ENCODE measurements at places on chromosomes 16 and 17.
A peak's percentile ranks its signal among the peaks of the same experiment; 100 is the strongest.

DNA sequence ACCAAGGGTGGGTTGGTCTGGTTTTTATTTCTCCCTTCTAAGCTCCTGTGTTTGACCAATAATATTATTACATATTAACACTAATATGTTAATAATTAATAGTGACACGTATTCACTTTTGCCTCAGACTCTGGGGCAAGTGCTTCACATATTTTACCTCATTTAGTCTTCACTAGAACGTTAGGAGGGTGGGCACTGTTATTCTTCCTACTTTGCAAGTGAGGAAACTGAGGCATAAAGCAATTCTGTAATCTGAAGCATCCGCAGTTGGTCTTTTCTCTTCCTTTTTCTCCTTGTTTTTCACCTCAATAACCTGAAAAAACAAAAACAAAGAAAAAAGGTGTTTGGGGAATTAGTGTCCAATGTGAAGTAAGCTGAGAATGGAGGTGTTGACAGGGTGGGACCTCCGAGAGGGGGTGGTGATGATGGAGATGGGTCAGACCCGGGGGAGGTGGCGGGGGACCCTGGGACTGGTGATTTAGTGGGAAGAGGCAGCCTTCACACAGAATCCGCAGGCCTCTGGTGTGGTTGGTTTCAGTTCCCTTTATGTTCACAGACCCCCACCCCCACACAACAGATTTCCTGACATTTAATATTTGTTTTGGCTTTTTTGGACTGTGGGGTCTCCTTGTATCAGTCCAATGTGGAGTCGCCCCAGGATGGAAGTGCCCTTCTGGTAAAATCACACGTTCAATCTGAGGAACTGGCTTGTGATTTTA lies 3.7 kb downstream of the CDH1 start:
- DNase-seq, result no peak

GRCh38 chr17:82775001-82775823 lies 23.3 kb downstream of the TBCD start:
- peak; percentile 24 for DNase-seq

- DNase-seq, result no peak
These were observed 6.5 kb downstream of the MARCHF10 start for GRCh38 chr17:62801553-62802114.

GRCh38 chr16:28492511-28492910 lies 637 bp upstream of the CLN3 start:
- DNase-seq, result no peak

GRCh38 chr17:29433541-29433940 lies 43.4 kb downstream of the TAOK1 start:
- no peak for DNase-seq

GRCh38 chr17:71830866-71831265 lies 290.0 kb upstream of the SOX9 start:
- no peak for DNase-seq

DNA sequence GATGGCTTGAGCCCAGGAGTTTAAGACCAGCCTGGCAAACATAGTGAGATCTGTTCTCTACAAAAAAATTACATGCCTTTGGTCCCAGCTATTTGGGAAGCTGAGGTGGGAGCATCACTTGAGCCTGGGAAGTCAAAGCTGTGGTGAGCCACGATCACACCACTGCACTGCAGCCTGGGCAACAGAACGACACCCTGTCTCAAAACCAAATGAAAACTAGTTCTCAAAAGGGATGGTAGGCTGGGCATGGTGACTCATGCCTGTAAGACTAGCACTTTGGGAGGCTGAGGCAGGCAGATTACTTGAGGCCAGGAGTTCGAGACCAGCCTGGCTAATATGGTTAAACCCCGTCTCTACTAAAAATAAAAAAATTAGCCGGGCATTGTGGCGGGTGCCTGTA lies 31.1 kb downstream of the PPM1D start:
- no peak for DNase-seq

DNA sequence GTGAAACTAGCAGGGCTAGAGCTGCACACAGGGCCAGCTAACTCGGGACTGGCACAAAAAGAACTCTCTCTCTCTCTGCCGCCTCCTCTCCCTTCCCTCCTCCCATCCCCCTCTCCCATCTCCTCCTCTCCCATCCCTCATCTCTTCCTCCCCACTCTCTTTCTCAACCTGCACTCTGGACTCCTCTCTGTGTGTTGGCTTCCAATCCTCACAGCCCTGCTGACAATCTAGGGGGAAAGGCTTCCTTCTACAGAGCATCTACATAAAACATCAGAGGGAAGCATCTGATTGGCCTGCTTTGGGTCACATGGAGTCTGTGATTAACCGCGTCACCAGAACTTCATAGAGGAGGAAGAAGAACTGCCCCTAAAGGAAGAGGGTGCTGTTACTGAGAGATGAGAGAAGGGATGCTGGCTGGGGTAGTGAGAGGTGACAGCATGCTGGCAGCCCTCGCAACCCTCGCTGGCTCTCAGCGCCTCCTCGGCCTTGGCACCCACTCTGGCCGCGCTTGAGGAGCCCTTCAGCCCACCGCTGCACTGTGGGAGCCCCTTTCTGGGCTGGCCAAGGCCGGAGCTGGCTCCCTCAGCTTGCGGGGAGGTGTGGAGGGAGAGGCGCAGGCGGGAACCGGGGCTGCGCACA lies 12.8 kb upstream of the ZFP90 start:
- DNase-seq, result no peak

DNA sequence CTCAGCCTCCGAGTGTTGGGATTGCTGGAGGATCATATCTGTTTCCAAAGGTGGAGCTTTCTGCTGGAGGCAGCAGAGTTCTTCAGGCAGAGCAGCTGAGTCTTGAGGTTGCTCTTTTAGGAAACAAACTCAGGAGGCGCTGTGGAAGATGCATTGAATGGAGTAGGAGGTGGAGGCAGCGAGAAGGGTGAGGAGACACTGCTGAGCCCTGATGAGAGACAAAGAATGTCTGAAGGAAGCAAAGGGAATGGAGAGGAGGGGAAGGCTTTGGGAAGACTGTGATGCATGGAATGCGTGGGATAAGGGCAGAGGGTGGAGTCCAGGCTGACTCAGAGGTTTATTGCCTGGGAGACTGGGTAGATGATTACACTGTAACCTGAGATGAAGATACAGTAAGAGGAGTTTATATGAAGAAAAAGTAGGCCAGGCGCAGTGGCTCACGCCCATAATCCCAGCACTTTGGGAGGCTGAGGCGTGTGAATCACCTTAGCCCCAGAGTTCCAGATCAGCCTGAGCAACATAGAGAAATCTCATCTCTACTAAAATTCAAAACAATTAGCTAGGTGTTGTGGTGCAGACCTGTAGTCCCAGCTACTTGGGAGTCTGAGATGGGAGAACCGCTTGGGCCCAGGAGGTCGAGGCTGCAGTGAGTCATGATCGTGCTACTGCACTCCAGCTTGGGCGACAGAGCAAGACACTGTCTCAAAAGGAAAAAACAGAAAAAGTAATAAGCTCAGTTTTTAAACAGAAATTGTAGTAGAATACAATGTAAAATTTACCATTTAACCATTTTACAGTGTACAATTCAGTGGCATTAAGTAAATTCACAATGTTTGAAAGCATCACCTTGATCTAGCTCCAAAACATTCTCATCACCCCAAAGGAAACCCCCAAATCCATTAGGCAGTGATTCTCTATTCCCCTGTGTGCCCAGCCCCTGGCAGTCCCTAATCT lies 17.8 kb upstream of the TMEM219 start:
- DNase-seq, result no peak

GRCh38 chr17:5225668-5226457 lies 8.8 kb downstream of the SCIMP start:
- no peak for DNase-seq

DNA sequence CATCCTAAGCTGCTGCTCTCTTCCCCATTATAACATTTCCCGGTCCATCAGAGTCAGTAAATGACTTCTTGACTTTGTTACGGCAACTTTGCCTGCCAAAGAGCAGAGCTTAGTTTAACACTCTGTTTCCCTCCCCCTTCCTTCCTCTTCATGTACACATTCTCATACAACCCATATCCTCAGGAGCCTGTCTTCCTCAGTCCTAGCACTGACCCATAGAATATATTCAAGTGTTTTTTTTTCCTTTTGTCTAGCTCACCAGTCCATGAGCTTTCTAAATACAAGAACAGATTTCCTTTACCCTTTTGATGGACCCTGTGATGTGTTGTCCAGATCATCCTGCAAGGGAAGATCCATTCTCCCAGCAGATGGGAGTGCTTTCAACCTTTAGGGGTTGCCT lies 97.0 kb upstream of the MON1B start:
- no peak for DNase-seq

DNA sequence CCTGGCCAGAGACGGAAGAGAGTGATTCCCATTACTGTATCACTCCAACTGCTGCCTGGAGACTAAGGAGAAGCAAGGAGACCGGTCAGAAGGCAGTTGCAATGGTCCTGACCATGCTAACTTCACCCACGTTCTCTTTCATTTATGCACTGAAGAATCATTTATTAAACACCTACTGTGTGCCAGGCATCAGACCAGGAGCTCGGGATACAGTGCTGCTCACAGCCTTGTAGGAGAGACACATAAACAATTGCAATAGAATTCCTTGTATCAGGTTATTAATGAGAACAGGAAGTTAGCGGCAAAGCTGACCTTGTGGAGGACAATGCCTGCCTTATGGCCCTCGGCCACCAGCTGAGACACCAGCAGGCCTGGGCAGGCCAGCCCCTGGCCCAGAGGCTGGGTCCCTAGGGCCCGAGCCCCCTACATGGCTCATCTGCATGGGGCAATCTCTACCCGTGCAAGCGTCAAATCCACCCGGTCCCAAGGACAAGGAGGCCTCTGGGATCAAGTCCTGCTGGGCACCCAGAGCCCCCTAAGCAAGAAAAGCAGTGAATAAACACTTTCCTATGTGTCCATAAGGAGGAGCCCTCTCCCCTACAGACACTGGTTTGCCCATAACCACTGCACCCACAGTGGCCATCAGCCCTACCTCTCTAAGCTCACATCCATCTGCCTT lies 8.6 kb upstream of the ENPP7 start:
- DNase-seq, result no peak

- peak; percentile 71 for DNase-seq
These were observed 9.1 kb upstream of the ARL5C start for GRCh38 chr17:39174920-39175694.

DNA sequence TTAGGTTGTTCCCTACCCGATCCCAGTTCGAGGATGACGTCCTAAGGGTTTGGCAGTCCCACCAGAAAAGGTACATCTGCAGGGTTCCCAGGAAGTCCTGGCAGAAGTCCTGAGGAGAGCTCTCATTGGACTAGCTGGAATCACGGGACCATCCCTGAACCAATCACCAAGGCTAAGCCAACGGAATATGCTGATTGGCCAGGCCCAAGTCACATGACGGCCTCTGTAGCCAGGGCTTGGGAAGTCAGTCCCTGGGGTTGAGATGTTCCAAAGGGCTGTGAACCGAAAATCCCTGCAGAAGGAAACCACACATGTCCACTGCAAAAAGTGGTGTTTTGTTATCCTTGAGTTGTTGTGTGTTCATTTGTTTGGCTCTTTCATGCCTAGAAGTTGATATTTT lies 68.2 kb upstream of the ZNF423 start:
- DNase-seq, result no peak

- no peak for DNase-seq
These were observed 4.4 kb downstream of the MAP3K3 start for GRCh38 chr17:63626551-63627180.

DNA sequence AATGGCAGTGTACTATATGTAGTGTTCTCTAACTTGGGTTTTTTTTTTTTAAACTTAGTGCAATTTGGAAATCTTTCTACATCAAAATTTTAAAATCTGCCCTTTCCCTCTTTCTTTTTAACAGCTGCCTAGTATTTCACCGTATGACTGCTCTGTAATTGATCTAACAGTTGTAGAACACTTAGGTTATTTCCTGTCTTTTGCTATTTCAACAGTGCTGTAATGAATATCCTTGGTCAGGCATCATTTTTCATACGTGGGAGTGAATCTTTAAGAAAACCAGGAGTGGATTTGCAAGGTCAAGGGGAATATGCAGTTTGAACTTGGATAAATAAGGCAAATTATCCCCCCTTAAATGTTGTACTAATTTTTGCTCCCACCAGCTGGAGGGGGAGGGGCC lies 3.8 kb downstream of the NLRC5 start:
- DNase-seq, result no peak

DNA sequence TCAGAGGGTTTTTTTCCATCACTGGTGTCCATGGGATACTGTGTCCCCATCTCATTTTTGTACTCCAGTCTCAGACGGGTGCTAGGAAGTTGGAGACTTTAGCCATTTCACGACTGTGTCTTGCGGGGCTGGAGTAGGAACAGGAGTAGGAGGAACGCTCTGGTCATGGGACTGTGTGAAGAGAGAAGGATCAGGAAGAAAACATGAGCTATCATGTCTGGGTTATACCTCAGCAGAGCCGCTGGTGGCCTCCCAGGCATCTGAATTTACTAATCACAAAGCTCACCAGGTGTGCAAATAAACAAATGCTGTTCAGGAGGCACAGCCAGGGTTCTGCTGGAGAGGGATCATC lies 225.4 kb downstream of the SEC14L1 start:
- DNase-seq, result no peak

DNA sequence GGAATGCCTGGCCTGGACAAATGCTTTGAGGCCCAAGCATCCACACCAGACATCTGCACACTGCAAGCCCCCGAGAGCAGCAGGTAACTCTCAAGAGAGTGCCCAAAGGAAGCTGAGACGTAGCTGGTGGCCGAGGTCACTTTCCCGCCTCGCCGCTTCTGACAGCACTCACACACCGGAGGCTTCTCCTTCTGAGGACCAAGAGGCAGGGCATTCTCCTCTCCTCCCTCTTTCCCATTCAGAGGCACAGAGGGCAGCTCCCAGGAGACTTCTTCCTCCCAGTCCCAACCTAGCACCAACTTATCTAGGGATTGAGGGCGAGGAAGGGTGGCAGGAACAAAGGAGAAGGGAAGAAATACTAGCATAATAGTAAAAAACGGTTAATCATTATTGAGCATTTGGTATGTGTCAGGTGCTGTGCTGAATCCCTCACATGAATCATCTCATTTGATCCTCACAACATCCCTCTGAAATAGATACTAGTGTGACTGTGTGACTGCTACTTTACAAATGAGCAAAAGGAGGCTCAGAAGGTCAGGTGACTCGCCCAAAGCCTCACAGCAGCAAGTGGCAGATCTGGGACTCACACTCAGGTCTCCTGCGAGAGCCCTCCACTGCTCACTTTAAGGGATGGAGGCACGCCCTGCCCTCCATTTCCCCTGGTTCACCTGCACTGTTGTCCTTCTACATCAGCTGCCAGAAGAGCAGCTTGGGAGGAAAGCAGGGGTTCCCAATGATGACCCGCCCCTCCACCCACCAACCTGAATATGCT lies 41.8 kb downstream of the MYO18A start:
- peak; percentile 64 for DNase-seq

- no peak for DNase-seq
These were observed 80.6 kb downstream of the CA4 start for GRCh38 chr17:60230358-60230757.

- no peak for DNase-seq
These were observed 650.9 kb downstream of the TOX3 start for GRCh38 chr16:51896013-51896412.

GRCh38 chr17:63516910-63517824 lies 6.0 kb upstream of the KCNH6 start:
- no peak for DNase-seq

GRCh38 chr16:66984892-66985311 lies 3.5 kb upstream of the CES4A start:
- no peak for DNase-seq

- DNase-seq, result peak; percentile 59
These were observed 658 bp downstream of the TNFRSF12A start for GRCh38 chr16:3020604-3021448.

Measured in CD4-positive, alpha-beta T cell treated with Interleukin-6 at 100 ng/mL for 8 hours (primary cell).